Umbilical cord (tissue), 2 donors: ENCODE measurements at places on chromosomes 2 and 18. TPM values are rescaled to one million over a fixed set of nuclear protein-coding genes. Genes with fewer than 3 reads are reported as not detected.

Gene UGT1A4
- total RNA-seq, result not detected

Gene KIF5C
- total RNA-seq, result 4.3 TPM

Gene MC2R
- 12.3 TPM for total RNA-seq

Gene COL3A1
- total RNA-seq, result 35,960 TPM
